ENCODE measurements at places on chromosomes 5 and 9.

- DNase-seq = no peak
Observed at GRCh38 chr5:162068936-162069335, 1.4 kb downstream of the GABRG2 start.

- DNase-seq = no peak
Observed at GRCh38 chr9:826500-827280, 14.8 kb upstream of the DMRT1 start.

- DNase-seq = no peak
Observed at GRCh38 chr5:3220638-3221288, 374.9 kb upstream of the IRX1 start.

- DNase-seq = no peak
Observed at GRCh38 chr9:115786321-115786720, 367.3 kb upstream of the PAPPA start.

DNA sequence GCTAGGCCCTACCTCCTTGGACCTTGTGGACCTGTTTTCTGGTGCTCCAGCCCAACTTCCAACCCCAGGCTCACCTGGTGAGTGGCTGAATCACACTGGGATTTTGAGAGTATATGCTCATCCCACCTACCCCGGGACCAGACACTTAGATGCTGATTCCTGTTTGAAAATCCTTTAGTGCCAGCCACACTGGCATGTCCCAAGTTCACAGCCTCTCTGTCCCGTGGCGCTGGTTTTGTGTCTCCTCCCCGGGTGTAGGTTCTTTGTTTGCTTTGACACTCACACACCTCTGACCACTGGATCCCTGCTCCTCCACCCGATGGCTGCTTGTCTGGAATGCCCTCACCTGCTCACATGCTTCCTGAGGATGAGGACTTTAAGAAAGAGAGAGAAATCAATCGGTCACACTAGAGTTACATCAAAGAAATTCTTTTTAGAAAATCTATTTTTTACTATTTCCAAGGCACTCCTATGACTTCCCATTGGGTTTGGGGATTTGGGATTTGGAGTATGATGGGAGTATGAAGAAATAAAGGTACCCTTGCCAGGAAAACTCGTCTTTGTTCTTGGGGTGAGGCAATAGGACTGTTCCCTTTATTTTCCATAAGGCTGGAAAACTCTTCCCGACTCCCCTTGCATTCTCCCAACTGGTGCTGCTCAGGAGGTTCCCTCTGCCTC is 7.3 kb upstream of the SLC25A48 start:
- DNase-seq = no peak

DNA sequence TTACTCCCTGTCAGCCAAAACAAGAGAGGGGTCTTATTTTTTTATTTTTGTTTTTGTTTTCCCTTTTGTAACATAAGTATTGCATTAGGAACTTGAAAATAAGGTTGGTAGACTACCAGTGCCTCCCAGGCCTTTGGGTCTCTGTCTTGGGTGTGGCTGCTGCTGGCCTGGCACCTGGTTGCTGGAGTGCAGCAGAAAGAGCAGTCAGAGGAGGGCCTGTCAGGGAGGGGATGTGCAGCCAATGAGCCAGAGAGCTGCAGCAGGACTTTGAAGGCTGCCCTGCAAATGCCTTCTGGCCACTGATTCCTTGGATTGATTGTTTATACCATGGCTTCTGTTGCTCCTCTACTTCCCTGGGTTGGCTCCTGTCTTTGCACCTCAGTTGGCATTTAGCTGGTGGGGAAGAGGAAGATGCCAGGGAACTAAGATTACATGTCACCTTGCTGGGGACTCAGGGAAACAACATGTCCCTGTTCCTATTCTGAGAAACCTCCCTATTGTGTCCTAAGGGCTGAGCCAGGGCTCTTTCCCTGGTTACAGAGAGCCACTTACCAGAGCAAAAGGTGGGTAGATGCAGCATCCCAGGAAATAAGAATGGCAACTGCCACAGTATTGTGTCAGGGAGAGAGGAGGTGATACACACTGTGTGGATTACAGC is 66.6 kb downstream of the ANGPTL2 start:
- DNase-seq = no peak

DNA sequence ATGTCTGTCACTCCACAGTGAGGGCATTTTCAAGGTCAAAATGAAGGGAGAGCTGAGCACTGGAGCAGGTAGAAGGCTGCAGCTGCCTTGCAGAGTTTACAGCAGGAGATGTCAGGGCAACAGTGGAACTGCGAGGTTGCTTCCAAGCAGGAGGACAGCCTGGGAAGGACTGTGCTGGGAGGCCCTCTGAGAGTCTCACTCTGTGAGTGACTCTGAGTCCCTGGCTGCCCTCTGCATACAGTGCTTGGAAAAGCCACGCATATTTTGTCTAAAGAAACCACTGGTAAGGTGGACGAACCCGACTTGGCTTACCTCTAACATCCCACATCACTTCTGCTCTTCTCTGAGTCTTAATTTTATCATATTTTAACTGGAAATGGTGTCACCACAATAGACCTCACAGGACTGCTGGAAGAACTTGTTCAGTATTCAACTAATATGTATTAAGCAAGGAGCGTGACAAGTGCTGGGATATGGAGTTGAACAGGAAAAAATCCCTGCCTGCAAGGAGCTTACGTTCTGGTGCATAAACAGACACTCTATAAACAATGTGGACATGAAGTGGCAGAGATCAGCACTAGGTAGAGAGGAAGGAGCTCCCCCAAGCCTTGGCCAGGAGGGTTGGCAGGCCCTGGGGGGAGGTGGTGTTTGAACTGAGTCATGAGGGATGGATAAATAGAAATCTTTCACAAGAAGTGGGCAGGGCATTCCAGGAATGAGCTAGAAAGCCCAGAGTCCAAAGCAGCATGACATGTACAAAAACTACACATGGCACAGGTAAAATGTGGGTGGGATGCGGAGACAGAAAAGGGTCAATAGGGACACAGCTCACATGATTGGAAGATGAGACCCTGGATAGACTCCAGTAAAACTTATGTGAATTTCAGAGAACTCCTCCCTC is 64.0 kb upstream of the FOXE1 start:
- DNase-seq = no peak

GRCh38 chr9:136572003-136572827 is 26.4 kb upstream of the NOTCH1 start:
- DNase-seq = no peak

- DNase-seq = no peak
Observed at GRCh38 chr5:179817890-179818745, 2.6 kb upstream of the SQSTM1 start.

DNA sequence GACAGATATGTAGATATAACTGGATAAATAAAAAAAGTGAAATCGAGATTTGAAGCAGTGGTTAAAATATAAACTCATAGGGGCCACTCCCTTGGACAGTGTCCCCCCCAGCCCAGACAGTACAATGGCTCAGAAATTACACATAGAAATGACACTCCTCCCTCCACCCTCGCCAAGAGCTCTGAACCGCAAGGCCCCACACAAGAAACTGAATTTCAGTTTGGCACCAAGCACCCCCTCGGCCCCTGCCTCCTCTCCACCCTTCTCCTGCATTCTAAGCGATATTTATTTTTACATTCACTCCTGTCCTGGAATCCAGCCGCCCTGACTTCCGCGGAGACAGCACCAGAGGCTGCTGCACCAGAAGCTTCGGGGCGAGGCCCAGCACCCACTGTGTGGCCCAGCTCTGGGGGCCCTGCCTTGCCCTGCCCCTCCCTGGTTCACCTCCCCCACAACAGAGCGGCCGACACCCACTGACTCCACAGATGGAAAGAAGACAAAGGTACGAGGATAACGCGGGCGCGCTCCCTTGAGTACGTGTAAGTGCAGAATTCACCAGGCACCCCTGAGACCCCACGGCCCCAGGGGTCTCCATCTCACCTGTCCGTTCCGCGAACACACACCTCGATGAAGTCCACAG is 11.0 kb downstream of the STC2 start:
- DNase-seq = no peak

DNA sequence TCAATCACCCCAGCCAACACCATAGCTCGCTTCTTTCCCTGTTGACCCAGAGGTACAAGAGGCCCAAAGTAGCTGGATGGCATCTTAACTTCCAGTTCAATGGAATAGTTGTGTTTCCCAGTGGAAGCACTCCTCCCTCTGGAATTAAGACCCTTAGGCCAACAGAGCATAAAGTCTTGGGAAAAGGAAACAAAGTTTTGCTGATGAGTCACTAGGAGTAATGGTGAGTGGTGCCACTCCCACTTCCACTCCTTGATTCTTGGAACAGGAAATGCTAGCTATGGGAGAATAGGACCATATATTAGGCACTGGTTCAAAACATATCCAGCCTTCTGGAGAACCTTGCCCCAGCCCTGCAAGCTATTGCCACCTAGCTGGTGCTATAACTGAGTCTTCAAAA is 44.7 kb upstream of the LMX1B start:
- DNase-seq = no peak

DNA sequence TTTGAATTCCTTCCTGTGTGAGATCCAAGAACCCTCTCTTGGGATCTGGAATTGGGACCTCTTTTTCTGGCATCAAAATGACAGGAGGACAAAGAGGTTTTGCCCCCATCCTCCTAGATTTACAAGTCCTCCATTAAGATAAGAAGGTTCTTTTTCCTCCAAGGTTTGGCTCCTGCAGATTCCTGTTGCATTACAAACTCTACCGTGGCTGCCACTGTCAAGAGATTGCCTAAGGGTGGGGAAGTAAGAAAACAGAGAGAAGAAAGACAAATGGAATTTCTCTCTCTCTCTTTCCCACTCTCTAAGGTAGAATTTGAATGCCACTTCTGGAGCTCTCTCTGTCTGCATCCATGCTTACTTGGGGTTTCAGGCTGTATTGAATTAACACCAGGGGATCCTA is 12.0 kb upstream of the SVEP1 start:
- no peak for DNase-seq

DNA sequence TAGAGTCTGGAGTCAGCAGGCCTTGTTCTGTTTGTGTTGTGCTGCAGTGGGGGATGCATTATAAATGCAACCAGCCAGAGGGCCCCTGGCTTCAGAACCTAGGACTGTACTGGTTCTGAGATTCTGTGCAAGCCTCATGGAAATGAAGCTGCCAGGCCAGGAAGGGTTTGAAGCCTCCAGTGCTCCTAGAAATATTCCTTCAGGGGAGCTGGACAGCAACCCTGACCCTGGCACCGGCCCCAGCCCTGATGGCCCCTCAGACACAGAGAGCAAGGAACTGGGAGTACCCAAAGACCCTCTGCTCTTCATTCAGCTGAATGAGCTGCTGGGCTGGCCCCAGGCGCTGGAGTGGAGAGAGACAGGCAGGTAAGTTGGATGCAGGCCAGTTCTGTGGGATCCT is at the start of gene SLC4A9:
SLC4A9 (plus strand) TSS at position 94 of the 400 bp plus-strand sequence; CDS start at position 137, 43 bp downstream.
- no peak for DNase-seq

GRCh38 chr5:94709277-94709676 is 90.8 kb downstream of the SLF1 start:
- no peak for DNase-seq

- DNase-seq = no peak
Observed at GRCh38 chr5:112703866-112704820, 33.5 kb upstream of the APC start.

DNA sequence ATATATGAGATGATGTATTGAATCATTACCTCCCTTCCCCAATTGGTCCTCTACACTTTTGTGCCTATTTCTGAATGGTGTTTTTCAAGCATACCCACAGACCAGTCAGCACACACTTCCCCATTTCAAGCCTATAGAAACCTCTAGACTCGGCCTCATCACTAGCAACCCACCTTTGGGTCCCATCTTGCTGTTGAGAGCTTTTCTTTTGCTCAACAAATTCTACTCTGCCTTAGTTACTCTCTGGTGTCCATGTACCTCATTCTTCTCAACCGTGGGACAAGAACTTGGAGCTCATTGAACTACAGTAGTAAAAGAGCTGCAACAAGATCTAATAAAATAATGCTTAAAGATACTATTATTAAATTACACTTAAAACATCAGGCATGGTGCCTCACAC is 49.0 kb upstream of the KDM4C start:
- no peak for DNase-seq

DNA sequence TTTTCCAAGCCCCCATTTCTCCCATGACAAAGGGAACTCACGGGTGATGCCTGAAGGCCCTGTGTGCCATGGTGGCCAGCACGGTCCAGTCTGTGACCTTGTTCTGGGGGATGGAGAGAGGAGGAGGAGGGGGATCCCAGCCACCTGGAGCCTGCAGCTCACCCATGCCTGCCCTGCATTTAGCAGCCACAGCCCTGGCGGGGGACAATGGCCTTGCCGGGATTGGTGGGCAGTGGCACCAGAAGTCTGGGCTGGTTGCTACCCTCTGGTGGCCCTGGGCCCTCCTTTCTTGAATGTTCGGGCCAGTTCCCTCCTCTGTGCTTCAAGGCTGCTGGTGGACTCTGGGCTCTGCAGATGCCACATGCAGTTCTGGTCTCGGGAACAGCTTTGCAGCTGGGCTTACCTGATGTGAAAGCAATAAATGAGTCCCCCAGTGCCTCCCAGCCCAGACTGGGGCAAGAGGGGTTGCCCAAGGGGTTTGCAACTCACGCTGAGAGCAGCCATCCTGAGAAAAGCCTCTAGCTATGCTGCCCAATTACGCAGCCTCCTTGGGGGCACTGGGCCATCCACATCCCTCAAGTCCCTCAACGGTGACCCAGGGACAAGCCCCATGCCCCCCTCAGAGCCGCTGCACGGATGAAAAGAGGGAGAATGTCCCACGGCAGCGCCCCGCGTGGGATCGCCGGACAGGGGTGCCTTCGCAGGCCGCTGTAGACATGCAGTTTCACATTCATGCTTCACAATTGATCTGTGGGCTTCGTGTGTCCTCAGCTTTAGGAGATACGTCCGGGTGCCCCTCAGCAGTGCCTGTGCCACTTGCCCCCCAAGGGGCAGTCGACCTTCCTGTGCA is 49.2 kb upstream of the FCN1 start:
- no peak for DNase-seq

DNA sequence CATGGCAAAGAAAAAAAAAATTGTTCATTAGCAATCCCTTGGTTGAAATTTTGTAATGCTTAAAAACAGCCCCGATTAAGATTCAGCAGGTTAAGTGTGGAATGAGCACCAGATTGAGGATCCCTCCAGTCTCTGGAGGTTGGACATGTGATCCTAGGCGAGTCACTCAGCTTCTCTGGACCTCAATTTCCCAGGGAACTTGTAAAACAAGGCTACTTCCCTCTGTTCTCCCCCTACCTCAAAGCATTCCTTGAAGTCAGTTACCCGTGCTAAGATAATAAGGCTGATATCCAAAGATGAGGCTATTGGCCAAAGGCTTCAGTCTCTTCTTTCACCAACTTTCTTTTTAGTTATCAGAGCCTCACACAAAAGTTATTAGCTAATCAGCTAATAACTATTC is 2.9 kb downstream of the KLHL3 start:
- DNase-seq = no peak

DNA sequence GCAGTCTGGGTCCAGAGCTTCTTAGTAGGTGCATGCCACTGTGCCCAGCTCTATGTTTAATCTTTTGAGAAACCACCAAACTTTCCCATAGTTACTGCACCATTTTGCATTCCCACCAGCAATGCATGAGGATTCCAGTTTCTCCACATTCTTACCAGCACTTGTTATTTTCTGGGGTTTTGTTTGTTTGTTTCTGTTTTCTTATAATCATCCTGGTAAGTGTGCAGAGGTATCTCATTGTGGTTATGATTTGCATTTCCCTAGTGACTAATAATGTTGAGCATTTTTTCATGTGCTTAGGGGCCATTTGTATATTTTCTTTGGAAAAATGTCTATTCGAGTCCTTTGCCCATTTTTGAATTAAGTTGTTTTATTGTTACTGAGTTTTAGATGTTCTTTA is 11.4 kb downstream of the FOXE1 start:
- no peak for DNase-seq
